Stimulated activated CD4-positive, alpha-beta T cell treated with anti-CD3 and anti-CD28 coated beads, Interleukin-2, amount 100 ng/mL, for 24 hours (primary cell): ENCODE measurements at places on chromosomes 12 and 14.

DNA sequence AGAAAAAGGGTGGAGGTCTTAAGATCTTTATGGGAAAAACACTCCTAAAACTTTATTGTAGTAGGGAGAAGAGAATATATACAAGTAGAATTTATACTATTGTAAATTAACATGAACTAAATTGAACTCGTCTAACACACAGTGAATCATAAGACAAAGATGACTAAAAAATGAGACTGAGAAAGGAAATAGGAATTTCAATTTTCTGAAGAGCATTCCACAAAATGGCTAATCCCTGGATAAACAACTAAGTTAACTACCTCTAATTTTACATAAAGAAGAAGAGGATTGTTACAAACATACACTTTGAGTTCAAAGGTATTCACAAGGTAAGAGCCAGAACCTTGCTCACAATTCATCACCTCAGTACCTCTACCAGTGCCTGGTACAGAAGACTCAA, 2.0 kb downstream of the MAP4K5 start:
- no peak for DNase-seq

- DNase-seq, result no peak
These were observed 22.1 kb downstream of the MTHFD1 start for GRCh38 chr14:64410084-64410774.

GRCh38 chr12:131795690-131796410, 32.3 kb upstream of the MMP17 start:
- no peak for DNase-seq

GRCh38 chr12:23375621-23376020, 573.8 kb downstream of the SOX5 start:
- DNase-seq, result no peak

DNA sequence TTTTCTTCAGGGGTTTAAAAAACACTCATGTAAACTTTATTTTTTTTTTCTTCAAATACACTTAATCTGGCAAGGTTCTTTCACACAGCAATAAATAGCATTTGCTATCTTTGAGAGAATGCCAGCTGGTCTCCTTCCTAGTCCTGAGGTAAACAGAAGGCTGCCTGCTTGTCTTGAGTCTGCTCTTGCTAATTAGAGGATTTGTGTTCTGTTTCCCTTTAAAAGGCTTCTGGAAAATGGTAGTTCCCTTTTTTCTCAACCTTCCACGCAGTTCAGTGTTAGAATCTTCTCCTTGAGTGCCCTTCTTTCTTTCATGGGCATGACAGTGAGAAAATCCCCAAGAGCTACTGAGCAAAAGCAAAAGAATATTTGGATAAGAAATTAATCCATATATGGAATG, 92.3 kb upstream of the DCN start:
- no peak for DNase-seq

DNA sequence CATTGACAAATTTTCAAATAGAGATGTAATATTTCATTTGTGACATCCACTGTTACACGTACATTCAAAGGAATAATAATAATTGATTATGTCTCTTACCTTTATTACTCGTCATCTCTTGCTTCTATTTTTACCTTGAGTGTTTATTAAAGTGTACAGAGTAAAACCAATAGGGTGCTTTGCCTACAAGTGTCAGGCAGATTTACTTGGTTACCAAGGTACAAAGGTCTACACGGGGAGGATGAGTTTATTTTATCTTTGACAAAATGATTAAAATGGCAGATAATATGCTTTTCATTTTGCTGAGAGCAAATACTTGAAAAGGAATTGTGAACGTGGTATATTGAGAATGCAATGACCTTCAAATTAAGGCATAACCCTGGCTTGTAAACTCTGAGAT, 137.8 kb upstream of the SOX5 start:
- no peak for DNase-seq

DNA sequence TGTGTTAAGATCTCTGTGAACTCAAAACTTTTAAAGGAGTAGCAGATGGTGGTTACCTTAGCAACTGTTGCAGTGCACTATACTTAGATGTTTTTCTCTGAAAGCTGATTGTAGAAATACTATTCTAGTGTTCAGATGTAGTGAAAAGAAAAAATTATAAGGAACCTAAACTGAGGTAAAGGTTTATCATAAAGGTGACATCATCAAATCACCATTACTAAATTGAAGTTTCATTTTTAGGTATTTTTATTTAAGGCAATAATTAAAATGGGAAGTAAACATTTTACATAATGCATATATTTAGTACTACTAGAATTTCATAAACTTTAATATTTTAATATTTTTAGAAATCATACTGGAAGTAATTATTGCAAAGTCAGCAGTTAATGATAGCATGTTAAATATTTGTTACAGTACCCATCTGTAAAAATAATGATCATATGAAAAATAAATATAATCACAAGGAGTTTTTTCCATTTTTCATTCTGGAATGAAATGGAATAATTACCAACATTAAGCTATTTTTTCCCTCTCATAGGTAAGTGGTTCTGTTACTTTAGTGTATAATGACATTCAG, 141.1 kb upstream of the NAV3 start:
- no peak for DNase-seq

DNA sequence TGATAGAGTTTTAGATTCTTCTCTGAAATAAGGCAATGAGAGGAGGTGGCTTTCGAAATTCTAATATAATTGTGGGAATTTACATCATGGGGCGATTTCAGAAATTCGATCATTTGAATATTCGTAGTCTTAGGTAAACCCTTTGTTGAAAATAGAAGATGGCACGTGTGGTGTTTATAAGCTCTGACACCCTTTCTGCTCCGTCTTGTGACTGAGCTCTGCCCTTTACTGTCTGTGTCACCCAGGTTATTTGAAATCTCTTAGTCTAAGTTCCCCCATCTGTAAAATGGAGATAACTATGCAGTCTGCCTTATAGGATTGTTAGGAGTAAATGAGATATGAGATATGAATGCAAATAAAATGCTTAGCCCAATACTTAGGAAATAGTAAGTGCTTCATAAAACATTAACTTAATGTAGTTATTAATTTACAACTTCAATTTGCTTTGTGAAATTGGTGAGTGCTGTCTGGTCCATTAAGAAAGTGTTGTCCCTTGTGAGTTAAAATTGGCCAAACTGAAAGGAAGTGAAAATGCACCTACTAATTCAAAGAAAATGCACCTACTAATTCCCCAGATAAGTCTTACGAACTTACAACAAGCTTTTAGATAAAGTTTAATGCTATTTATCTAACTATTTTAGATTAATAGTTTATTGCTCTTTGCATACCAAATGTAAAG, 1.5 kb downstream of the BMAL2 start:
- DNase-seq, result no peak

DNA sequence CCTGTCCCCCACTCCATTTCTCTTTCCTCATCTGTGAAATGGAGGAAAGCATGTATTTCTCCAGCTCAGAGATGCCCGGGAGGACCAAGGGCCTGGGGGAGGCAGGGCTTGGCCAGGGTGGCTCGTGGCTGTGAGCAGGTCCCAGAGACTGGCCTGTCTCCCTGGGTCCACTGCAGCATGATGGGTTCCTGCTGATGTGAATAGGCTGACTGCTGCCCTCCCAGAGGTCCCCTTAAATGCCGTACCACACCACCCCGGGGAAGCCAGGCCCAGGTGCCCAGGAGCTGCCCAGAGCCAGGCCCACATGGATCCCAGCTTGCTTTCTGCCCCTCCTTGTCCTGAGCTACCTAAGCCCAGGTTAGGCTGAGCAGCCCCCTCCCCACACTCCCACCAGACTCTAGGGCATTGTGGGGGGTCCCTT, 158.2 kb upstream of the C14orf180 start:
- DNase-seq, result peak; percentile 15

- no peak for DNase-seq
These were observed 56.6 kb downstream of the RNF34 start for GRCh38 chr12:121456551-121456950.

DNA sequence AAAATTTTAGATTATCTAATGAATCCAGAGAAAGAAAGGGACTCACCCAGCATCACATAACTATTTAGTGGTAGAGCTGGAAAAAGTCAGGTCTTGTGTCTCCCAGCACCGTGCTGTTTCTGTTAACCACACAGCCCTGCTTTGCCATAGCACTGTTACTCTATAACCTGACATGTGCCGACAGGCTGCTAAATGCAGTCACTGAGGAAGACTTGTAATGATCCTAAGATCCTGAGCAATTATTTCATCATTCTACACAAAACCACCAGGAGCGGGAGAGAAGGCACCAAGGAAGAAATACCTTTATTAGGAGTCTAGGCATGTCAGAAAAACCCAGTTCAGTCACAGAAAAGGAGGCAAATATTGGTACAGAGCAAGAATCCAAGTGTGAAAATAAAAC, 3.1 kb upstream of the NOXRED1 start:
- DNase-seq, result no peak

GRCh38 chr12:121364683-121365121, 12.5 kb upstream of the ANAPC5 start:
- no peak for DNase-seq

DNA sequence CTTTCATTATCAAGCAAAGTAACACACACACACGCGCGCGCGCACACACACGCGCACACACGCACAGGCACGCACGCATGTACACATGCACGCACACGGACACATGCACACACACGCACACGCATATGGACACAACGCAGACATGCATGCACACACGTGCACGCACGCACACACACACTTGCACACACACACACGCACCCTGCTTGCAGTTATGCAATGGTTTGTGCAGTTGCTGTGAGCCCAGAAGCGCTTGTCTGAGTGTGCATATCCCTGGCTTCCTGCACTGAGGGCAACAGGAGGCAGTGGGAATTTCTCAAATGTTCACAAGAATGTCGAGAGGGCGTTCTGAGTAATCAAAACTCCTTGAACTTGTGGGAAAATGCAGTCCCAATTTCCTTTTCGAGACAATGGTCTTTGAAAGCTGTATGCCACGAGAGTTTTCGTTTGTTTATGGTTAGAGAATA, 41.6 kb downstream of the NFKBIA start:
- no peak for DNase-seq

- no peak for DNase-seq
These were observed 53.8 kb downstream of the SETD3 start for GRCh38 chr14:99426813-99427346.

GRCh38 chr12:71948390-71948789, 9.7 kb downstream of the TPH2 start:
- DNase-seq, result no peak

DNA sequence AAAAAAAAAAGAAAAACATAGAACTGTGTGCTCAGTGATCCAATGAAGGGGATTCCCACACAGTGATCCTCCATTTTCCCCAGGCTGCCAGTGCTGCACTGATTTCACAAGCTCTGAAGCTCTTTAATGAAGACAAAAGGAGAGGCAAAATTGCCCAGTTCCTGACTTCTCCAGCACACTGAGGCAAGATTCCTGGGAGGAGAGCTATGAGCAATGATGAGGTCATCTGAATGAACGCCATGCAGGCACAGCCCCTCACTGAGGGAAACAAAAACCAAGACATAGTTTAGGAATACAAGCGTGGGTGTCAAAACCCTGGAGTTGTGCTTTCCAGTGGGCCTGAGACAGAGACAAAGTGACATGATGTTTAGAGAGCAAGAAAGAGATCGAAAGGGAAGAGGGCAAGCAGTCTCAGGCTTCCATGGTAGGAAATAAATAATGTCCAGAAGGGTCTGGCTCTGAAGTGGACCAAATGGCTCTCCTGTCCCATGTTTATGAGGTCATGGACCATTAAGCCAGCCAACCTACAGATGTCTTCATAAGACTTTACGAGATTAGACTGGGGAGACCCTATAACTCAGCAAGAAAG, 40.9 kb upstream of the SMUG1 start:
- DNase-seq, result no peak

DNA sequence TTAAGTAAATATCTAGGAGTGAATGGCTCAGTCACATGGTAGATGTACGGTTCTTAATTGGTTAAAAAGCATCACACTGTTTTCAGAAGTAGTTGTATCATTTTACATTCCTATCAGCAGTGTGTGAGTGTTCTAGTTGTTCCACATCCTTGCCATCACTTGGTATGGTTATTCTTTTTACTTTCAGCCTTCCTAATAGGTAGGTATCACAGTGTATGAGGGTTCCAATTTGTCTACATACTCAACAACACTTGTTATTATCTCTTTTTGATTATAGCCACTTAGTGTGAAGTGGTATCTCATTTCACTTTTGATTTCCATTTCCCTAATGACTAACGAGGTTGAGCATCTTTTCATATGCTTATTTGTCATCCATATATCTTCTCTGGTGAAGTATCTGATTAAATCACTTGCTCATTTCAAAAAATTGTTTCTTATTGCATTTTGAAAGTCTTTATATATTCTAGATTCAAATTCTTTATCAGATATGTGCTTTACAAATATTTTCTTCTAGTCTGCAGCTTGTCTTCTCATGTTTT, 3.5 kb upstream of the SPRYD3 start:
- no peak for DNase-seq

GRCh38 chr14:38882533-38882932, 220.5 kb downstream of the SEC23A start:
- no peak for DNase-seq

- DNase-seq, result no peak
These were observed 234.8 kb downstream of the PIK3C2G start for GRCh38 chr12:18496156-18496555.

GRCh38 chr12:89828575-89828974, 119.9 kb upstream of the ATP2B1 start:
- no peak for DNase-seq

- DNase-seq, result no peak
These were observed 15.7 kb downstream of the MDM2 start for GRCh38 chr12:68823696-68824095.

DNA sequence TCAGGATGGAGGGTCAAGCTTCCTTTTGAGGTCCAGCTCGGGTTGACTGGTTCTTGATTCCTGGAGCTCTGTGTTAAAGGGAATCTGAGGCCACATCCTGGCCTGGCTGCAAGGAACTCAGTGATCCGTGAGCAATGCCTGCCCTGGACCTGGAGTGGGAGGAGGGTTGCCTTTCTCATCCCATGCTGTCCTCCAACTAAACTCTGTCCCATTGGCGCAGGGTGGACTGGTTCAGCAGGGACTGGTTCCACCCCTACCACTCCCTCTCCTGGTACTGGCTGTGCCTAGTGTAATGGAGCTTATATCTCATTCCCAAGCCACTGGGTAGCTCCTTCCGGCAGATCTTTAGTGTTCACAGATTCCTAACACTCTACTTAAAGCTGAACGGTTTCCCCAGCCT, 3.9 kb upstream of the CMKLR1 start:
- DNase-seq, result no peak

- no peak for DNase-seq
These were observed 30.8 kb downstream of the TTC7B start for GRCh38 chr14:90785471-90785870.

DNA sequence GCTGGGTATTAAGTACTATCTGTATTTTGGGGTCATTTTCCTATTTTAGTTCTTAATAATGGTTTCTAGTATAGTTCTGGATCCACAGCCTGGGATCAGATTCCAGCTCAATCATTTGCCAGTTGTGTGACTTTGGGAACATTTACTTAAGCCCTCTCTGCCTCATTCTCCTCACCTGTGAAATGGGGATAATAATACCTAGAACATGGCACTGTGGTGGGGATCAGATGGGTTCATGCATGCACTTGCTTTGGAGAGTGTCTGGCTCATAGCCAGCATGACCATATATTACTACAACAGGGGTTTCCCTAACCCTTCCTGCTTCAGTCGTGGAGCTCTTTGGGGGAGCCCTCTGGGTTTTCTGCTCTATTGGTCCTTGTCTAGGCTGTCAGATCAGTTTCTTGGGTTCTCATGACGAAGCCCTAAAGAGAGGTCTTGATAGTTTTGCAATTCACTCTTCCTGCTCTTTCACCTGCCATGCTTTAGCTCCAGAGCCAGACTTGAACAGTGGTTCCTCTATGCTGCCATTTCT, 34.1 kb upstream of the SMOC1 start:
- no peak for DNase-seq
